Midbrain (tissue), 1 donor: ENCODE measurements at places on chromosomes 4 and X.

DNA sequence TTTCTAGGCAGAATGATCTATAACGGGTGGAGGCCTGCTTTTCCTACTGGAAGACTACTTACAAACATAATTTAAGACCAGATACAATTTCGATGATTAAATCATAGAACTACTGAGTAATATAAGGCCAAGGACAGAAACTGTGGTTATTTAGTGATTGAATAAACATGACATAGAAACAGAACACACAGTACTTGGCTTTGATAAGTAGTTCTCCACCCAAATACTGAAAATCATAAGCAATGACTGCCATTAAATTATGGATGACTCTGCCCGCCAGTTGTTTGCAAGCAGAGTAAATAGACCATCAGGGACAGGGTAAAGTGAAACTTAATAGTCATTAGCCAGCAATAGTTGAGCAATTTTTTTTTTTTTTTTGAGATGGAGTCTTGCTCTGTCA, 17.2 kb upstream of the SMIM14 start:
- DNase-seq, result no peak

DNA sequence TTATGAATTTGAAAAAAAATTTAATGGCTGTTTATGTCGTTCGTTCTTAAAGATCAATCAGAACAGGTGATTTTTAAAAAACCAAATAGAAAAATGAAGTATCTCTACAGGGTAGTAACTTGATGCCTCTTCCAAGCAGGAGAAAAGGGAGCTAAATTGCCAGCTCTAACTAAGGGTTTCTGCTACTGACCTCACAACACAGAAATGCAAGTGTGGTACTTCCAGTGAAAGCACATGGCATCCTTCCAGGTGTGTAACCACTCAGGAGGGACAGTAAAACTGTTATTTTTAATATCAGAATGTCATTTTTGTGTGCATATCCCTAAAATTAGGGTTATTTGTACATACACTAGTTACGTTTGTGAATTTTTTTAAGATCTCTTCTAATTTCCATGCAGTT, 116.8 kb upstream of the ZCCHC13 start:
- DNase-seq, result no peak

DNA sequence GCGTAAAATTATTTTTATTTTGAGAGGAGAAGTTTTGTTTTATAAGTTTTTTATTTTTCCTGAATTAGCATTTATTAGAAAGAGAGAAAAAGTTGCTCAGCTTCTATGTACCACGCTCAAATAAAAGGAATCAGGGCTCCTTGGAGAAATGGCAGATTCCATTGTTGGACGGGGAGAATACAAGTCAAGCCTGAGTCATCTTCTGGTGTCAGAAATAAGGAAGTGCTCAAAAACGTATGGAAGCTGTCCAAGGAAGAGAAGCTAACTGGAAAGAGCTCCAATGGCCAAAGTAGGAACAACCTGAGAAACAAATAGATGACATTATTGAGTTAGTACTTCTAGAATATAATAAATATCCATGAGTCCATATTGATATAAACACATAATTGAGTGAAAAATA, 89.3 kb upstream of the NEIL3 start:
- DNase-seq, result no peak

- no peak for DNase-seq
These were observed 262.1 kb upstream of the STS start for GRCh38 chrX:6885396-6885795.

GRCh38 chr4:31657859-31658570, 937.8 kb downstream of the PCDH7 start:
- no peak for DNase-seq

DNA sequence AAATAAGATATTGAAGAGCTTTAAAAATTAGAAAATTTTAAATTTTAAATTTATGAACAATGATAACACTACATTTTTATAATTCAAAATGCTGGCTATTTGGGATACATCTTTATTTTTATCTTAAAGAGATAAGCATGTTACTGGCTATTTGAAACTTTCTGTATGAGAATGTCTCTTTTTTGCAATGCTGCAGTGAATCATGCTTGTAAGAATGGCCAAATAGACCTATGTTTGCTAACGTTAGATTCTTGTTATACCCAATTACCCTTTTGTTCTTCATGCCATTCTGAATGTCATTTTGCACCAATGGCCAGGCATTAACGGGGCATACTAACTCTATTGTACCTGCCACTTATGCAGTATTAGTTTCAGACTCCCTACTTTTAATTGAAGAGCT, 49.5 kb downstream of the SLIT2 start:
- DNase-seq, result no peak

GRCh38 chrX:102113367-102113766, 12.1 kb upstream of the TCEAL2 start:
- no peak for DNase-seq

- DNase-seq, result no peak
These were observed 47.9 kb upstream of the PACRGL start for GRCh38 chr4:20652226-20652885.

- DNase-seq, result no peak
These were observed 43.4 kb downstream of the SHROOM2 start for GRCh38 chrX:9829308-9830267.

- peak; percentile 71 for DNase-seq
These were observed 315.9 kb downstream of the MAPK10 start for GRCh38 chr4:86043755-86044592.

- no peak for DNase-seq
These were observed 13.2 kb downstream of the TAPT1 start for GRCh38 chr4:16213121-16213520.

GRCh38 chr4:184028561-184029374, 123.7 kb downstream of the STOX2 start:
- DNase-seq, result no peak

DNA sequence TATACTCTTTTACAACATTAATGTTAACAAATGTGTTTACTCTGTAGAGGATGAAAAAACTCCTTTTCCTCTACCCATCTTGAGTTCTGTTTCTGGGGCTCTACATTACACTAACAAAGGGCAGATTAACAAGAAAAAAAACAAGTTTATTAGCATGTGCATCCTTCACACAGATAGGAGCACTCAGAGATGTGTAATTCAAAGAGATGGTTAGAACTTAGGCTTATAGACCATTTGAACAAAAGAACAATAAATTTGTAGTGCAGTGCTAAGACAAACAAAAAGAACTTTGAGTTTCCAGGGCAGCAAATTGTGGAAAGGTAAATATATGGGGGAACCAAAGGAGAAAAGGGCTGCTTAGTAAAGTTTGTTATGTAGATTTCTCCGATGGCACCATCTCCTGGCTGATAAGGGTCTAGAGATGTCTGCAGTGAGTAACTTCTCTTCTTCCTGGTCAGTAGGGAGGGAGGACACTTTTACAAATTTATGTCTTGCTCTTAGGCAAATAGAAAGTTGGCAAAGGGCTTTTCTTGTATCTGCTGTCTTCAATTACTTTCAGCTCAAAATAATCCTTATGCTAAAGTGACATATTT, 1249.9 kb upstream of the TENM3 start:
- no peak for DNase-seq

- DNase-seq, result no peak
These were observed 10.4 kb downstream of the CXCL8 start for GRCh38 chr4:73750730-73751129.

- DNase-seq, result no peak
These were observed 95.5 kb downstream of the IRS4 start for GRCh38 chrX:108640817-108641216.

DNA sequence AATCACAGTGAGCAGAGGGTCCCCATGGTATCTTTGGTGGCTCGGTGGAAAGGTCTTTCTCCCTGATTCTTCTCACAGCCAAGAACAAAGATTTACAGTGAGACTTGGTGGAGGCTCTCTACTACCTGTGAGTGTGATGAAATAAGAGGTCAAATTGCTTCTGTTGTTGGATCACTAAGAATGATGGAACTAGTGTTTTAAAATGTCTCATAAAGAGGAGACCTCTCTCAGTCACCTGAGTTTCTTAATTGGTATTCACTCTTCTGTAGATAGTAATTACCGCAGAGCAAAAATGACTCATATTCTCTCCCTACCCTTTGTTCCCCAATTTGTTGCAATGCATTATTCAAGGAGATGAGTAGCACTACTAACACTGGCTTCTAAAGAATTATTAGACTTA, 100.9 kb upstream of the TBC1D9 start:
- DNase-seq, result no peak

DNA sequence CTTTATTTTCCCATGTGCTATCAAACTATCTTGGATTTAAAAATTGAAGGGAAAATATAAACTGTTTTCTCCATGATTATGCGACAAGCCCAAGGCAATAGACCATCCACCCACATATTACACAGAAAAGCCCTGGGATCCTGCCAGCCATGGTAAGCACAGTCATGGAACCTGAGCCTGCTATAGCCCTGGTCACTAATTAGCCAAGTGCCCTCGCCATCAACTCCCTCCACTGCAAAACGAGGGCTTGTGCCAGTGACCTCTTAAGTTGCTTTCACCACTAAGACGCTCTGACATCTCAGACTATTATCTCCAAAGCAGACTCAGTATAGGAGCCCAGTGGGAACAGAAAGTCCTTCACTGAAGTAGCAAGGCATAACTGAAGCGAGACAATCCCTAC, 69.2 kb downstream of the NLGN4X start:
- no peak for DNase-seq

GRCh38 chr4:19187691-19188090, 1064.0 kb upstream of the SLIT2 start:
- no peak for DNase-seq

- no peak for DNase-seq
These were observed 1821.7 kb downstream of the ARAP2 start for GRCh38 chr4:34422472-34423175.

DNA sequence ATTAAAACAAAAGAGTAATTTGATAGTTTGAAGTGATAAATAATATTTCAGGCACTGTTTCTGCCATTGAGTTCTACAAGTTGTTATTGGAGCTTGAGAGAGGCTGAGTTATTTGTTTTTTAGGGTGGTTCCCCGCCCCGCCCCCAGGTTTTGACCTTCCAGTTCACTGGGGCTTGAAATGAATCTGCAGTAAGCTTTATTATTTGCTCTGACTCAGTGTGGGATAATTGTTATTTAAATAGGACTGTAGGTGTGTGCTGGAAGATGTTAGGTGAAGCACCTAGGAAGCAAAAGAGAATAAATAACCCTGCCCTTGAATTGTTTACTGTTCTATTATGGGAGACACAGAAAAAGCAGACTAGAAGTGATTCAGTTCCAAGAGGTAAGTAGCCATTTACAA, 81.2 kb upstream of the KCNIP4 start:
- DNase-seq, result no peak

DNA sequence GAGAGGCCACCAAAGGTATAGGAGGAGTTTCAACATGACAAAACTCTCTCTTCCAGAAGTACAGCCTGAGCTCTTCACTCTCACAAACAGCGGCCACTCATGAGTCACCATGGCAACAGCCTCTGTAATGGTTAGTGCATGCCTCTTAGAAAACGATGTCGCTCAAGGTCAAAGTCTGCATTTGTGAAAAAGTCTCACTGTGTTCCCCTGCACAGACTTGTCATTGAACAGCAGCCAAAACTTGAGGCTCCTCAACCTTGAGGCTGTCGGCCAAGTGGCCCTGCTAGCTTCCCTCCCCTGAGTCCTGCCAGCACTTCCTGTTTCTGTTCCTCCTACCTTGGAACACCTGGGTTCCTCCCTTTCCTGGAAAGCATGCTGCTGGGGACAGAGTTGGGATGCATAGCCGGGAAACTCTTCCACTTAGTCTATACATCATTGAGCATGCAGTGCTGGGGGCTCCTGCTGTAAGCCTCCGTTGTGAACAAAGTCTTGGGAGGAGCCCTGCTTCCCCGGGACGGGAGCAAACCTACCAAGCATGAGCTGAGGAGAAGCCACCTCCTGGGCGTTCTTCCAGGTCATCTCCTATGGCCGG, 66.6 kb downstream of the ING2 start:
- peak; percentile 11 for DNase-seq

GRCh38 chr4:95141361-95141760, 383.6 kb downstream of the BMPR1B start:
- no peak for DNase-seq

GRCh38 chrX:77510007-77510406, 62.8 kb downstream of the FGF16 start:
- no peak for DNase-seq

- no peak for DNase-seq
These were observed 32.6 kb downstream of the STAG2 start for GRCh38 chrX:123993904-123994635.

DNA sequence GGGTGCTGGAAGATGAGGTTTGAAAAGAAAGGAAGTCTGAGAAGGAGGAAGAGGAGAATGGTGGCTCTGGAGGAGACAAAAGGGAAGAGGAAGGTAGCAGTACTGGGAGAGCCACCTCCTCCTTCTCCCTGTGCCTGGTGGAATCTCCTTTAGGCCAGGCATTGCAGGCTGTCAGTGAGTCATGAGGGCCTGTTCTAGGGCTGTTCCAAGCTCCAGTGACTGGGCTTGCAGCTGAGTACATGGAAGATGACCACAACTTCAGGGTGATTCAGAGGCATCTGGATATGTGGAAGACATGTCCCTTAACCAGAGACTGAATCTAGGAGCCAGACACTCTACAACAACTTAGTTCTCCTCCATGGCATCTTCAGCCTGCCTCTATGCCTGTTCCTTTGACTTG, 107.8 kb downstream of the EFNB1 start:
- no peak for DNase-seq

DNA sequence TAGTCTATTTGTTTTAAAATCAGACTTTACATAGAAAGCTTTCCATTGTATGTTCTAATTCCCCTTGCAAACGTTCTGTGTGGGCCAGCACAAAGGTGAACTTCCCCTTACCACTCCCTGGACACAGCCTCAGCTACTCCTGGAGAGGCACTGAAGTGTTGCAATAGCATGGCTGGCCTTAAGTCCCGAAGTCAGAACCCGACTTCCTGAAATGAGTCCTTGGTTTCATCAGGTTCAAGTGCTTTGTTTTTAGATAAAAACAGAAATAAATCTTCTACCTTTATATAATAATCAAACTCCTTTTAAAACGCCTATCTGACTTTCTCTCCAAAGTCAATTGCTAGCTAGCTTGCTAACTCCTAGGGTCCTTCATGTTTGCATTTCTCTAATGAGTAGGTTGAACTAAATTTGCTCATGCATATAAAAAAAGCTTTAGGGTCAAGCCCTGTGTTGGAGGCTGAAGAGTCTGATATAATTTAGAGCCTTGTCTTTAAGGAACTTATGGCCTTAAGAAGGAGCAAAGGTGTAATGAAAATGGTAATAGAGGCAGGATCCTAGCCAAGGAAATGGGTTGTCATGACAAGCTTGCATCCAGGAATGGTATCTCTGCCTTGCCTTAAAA, 9.0 kb downstream of the BMP3 start:
- DNase-seq, result no peak

- no peak for DNase-seq
These were observed 502.5 kb downstream of the TECRL start for GRCh38 chr4:63906660-63907183.

- DNase-seq, result no peak
These were observed 45.4 kb upstream of the CTAG2 start for GRCh38 chrX:154698630-154699248.

DNA sequence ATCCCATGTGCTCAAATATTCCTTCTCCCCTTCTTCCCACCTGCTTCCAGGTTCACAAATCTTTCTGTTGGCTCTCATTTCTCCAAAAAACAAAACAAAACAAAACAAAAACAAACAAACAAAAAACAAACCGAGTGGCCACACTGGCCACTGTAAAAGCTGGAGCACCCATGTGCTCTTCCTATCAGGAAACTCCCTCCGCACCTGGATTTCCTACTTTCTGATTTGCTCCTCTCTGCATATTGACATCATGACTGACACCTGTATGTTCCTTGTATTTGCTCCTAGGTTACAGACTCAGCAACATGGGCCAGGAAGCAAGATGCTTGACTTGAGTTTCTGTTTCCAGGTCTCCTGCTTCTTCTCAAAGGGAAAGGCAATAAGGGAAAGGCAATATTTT, 258.8 kb downstream of the GPC3 start:
- no peak for DNase-seq

GRCh38 chr4:109631532-109632108, 71.6 kb downstream of the MCUB start:
- no peak for DNase-seq
